ENCODE measurements at places on chromosomes 2 and 18.
A peak's percentile ranks its signal among the peaks of the same experiment; 100 is the strongest.

DNA sequence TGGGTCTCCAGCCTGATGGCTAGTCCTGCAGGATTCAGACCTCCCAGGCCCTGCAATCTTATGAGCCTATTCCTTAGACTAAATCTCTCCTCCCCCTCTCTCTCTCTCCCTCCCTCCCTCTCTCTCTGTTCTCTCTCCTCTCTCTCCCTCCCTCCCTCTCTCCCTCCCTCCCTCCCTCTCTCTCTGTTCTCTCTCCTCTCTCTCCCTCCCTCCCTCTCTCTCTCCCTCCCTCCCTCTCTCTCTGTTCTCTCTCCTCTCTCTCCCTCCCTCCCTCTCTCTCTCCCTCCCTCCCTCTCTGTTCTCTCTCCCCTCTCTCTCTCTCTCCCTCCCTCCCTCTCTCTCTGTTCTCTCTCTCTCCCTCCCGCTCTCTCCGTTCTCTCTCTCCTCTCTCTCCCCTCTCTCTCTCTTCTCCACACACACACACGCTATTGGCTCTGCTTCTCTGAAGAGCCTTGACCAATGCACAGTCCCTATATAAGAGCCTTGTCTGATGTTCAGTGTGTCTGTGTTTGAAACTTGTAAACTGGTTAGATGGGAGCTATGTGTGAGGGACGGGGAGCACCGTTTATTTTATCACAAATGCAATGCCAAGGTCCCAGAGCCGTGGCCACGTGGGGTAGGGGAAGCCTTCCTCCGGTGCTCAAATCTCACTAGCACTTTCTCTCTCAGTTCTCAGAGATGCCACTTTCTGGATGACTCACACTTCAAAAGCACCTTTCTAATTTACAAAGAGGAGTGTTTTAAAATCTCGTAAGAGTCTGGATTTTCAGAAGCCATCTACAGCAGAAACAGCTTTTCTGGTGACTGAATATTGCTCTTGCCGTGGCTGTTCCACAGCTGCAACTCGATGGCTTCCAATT is 9.4 kb upstream of the PRLH start:
- DNase-seq, result no peak

DNA sequence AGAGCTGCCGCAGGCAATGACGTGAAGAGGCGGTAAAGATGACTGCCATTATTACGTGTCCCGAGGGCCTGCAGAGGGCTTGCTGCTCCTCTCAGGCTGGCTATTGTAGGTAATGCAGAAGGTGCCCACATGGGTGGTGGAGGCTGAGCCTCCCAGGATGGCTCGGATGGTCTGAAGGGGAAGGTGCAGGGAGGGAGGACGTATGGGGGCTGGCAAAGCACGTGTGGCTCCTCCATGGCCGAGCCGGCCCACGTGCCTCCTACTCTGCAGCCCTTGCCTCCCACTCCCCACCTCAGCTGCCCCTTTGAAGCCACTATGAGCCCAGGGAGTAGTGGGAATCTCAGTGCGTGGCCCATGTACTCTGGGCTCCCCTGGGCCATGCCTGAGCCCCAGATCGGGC is 48.9 kb downstream of the EDAR start:
- no peak for DNase-seq

- no peak for DNase-seq
Measured at GRCh38 chr2:179770029-179770428, 91.4 kb downstream of the ZNF385B start.

- DNase-seq, result no peak
Measured at GRCh38 chr2:112794131-112794733, 9.9 kb upstream of the IL1A start.

DNA sequence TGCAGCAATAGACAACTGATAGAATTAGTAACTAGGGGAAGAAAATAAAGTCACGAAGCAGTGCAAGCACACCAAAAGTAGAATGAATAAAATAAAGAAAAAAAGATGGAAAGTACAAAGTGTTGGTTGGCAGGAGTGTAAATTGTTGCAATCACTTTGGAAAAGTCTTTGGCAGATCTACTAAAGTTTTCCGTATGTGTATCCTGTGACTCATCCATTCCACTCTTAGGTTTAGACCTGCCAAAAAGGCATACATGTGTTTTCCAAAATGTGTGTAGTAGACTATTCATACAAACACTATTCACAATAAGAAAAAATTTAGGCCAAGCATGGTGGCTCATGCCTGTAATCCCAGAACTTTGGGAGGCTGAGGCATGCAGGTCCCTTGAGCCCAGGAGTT is 282.1 kb upstream of the FSIP2 start:
- no peak for DNase-seq

DNA sequence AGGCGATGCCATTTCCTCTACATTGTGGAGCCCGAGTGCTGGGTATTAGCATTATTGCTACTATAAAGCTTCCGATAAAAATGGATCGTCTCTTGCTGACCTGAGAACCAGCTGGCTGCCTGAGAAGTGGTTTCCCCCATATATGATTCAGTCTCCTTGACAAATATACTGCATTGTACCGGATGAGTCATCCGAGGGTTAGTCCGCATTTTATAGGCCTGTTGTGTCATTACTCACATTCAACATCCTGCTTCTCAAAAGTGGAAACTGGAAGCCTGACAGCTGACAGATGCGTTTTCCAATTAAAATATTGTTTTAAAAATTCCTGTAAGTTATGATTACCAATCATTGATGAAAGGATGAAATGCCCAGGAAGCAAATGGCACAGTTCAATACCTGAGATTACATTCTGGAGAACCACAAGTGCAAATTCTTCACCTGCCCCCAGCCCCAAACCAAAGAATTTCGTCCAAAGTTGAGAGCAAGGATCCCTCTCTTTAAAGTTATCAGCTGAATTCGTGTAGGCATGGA is 65.7 kb downstream of the SPRED2 start:
- DNase-seq, result peak; percentile 81

DNA sequence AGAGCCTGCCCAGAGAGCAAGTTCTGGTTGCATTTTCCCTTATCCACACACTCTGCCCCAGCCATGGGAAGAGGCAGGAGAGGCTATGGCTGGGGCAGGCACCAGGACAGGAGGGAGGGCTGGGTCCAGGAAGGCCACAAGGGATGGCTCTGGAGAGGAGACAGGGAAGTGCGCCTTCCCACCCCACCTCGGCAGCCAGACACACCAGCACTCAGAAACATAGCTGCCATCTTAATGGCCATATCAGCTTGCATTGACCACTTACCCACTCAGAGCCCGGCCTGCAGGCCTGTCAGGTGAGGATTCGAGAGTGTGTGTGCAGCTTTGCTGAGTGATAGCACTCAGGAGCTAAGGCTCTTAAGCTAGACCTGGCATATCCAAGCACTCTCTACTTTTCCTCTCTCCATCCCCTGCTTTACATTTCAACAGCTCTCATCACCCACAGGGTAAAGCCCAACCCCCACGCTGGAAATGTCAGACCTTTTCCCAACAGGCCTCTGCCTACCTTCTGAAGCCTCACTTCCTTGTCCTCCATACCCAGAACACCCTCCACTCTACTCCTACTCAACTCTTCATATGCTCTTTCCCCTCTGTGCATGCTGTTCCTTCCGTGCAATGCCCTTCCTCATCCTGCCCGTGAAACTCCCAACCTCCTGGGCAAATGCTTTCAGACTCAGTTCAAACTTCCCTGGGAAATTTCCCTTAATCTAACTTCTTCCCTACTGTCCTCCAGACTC is 147.9 kb downstream of the TNS1 start:
- DNase-seq, result no peak
